ENCODE measurements at places on chromosomes 13 and 19.

DNA sequence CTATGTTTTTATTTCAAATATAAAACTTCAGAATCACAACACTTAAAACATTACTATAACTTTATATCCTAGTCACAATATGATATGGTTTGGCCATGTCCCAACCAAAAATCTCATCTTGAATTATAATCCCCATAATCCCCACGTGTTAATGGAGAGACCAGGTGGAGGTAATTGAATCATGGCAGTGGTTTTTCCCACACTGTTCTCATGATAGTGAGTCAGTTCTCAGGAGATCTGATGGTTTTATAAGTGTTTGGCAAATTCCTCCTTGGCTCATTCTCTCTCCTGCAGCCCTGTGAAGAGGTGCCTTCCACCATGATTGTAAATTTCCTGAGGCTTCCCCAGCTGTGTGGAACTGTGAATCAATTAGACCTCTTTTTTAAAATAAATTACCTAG, 307.6 kb downstream of the SPRY2 start:
- DNase-seq: no peak

- no peak for DNase-seq
These were observed 5.2 kb upstream of the ZNF836 start for GRCh38 chr19:52176574-52176973.

DNA sequence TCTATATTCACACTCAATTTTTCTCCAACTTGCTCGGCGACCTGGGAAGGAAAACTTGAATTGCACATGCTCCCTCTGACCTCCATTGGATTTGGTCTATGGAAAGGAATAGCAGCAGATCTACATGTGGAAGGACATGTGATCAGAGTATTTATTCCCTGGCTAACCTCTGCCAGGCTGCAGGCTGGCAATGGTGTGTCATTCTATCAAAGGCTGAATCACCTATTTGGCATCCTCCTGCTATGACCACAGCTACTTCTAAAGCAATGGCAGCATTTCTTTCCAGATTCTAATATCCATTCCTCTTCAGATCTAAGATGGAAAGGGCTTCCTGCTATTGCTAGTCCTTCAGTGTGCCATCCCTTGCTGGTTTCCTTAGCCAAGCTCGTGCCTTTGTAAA, 144.3 kb upstream of the FREM2 start:
- no peak for DNase-seq

- DNase-seq: no peak
These were observed 173.5 kb downstream of the DNAJC15 start for GRCh38 chr13:43196750-43197370.

GRCh38 chr19:2283835-2284507, 2.0 kb upstream of the PEAK3 start:
- no peak for DNase-seq

- DNase-seq: no peak
These were observed at the start of gene RASAL3 for GRCh38 chr19:15464394-15465385. Gene RASAL3, minus strand, starts transcription at chr19:15464544. Its CDS starts 186 bp downstream, at chr19:15464358.

DNA sequence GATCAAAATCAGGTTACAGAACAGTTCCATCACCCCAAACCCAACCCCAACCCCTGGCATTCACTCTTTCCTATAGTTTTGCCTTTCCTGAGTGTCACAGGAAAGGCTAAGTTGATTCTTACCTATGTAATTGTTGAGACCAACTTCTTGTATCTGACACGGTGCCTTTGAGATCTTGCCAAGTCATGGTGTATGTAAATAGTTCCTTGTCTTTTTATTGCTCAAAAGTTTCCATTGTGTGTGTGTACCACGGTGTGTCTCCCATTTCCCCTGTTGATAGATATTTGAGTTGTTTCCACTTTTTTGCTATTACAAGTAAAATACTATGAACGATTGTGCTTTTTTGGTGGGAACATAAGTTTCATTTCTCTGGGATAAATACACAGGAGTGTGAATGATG, 3.3 kb upstream of the IGFL2 start:
- no peak for DNase-seq

DNA sequence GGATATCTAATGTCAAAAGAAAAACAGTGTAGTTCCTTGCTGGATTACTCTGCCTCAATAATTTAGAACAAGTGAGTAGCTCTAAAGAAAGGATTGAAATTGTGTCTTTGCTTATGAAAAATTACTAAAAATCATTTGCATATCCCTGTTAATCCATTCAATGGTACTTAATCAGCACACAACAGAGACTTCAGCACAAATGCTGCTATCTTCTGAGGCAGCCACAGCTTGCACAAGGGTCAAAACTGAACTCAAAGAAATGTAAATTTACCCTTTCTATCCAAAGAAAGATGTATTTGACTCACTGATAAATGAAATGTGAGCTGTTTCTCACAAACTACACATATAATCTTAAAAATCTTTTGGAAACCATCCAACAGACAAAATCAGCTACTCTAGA, 116.2 kb downstream of the LHFPL6 start:
- no peak for DNase-seq

GRCh38 chr13:25701304-25701703, 329.5 kb downstream of the ATP8A2 start:
- DNase-seq: no peak

DNA sequence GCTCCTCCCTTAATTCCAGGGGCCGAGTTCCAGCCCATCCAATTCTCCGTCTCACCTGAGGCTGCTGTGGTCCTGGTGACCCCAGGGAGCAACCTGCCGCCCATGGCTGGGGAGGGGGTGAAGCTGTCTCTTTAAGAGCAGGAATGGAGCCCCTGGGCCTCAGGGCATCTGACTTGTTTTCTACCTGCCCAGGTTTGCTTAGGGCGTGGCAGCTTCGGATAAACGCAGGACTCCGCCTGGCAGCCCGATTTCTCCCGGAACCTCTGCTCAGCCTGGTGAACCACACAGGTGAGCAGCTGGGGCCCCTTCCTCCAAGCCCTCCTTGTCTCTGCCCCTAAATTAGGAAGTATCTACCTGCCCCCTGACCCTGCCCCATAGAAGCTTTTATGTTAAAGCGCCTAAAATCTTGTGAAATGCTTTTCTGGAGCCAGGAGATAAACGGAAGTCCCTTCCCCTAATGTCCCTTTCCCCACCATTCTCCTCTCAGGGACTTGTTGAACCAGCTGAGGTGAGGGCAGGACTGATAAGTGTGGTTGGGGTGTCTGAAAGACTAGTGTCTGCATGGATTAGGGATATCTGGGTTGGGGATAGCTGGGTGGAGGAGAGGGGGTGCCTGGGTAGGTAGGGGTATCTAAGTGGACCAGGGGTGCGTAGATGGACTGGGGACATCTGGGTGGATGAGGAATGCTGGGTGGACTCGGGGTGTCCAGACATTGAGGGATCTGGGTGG, 614 bp downstream of the FXYD3 start:
- no peak for DNase-seq

GRCh38 chr19:21028969-21029268, 8.5 kb downstream of the ZNF430 start:
- no peak for DNase-seq

DNA sequence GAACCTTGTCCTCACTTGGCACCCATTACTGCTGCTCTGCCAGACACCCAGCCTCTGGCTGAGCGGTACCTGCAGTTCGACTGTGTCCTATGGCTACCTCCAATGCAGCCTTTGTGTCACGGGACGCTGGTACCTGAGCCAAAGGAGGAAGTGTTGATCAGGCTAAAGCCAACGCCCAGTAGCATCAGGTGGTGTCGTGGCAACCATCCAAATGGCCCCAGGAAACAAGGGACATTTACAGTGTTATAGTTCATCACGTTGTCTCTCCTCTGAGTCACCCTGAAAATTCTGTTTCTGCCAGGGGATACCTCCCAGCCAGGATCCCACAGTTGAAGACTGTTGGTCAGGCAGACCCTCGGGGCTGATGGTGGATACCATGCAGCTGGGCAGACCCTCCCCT, 10.1 kb downstream of the RHPN2 start:
- no peak for DNase-seq

DNA sequence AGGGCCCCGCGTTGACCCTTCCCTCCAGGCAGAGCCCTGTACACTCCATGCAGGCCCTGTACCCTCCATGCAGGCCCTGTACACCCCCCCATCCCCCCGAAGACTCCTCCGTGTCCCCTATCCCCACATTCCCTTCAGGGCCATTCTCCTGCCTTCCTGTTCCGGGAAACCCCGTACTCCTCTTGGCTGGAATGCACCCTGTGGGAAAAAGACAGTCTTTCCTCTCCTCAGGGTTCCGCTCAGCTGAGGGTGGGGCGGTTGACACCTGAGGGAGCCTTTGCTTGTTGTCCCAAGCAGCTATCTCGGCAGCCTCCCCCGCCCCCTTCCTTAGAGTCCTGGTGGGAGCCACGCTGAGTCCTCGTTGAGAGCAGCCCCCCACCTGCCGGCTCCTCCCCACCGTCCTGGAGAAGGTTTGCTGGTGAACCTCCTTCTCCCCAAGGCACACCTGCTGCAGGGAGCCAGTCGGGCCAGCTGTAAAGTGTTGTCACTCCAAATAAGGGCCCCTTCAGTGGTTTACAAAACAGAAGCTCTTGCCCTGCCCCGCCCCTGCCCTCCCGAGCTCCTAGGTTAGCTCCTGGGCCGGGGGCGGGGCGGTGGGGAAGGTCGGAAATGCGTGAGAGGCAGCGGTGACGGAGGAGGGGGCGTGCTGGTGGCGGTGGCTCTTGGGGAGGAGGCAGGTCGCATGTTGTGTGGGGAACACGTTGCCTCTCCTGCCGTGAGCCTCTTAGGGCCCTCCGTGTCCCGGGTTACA, 1.5 kb downstream of the GNA11 start:
- DNase-seq: peak; percentile 37

GRCh38 chr19:49588365-49589122, 2.4 kb upstream of the PRR12 start:
- DNase-seq: no peak

DNA sequence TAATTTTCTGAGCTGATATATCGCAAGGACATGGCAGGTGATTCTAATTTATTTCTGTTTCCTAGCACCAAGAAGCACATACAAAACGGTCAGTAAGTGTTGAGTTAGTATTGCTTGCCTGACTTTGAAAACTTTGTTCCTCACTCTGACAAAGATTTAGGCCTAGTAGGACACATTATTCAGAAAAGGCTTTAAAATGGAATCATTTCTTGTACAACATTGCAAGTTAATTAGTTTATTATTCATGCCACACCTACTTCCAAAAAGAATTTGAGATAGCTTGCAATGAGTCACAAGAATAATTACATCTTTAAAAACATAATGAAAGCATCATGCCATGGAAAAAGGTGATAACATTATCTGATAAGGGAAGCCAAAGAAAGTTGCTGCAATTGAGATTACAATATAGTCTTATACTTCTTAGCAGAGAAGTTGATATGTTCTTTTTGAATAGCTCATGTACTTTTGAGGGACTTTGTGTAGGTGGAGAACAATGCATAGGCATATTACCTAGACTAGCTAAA, 474.2 kb downstream of the KLF5 start:
- DNase-seq: no peak

DNA sequence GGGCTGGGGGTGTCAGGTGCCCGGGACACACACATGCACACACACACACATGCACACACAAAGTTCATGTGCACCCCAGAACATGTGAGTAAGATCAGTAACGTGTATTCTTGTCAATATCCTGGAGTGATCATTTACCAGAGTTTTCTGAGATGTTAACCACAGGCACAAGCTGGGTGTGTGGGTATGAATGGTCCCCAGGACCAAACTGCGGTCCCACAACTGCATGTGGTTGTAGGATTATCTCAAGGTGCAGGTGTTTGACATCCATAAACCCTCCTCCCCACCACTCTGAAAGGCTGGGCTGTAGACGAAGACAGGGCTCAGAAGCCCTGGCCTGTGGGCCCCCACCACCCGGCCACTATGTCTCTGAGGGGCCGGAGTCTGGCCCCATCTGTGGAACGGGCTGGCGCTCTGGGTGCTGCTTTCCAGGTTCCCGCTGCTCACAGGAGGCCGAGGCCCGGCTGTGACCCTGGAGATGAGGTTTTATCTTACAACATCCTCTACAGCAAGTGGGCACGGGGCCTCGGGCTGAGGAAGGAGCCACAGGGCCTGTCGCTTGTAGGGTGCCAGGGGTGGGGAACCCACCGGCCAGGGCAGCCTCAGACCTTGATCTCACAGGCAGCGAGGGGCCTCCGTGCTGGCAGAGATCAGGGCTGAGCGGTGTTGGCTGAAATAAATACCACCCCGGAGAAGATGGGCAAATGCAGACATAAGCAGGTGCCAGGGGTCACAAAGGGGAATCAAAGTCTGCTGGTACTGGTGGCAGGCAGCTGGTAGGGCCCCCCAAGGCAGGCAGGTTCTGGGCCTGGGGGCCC, 4.3 kb downstream of the F2RL3 start:
- DNase-seq: no peak

DNA sequence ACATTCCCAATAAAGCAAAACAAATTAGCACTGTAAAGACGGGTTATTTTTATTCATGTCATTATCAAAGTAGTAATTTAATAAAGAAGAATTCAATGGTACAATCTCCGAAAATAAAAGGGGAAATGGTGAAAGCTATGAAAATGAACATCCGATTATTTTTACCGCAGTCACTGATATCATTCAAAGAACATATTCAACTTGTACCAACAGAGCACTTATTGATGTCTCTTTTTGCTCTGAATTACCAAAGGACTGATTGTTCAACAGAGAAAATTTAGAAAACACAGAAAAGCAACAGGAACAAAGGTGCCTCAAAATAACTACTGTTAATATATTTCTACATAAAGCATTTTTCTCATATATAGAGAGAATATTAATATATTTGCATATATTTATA, 119.4 kb downstream of the DIAPH3 start:
- DNase-seq: no peak

GRCh38 chr19:10260141-10260584, 8.1 kb downstream of the MRPL4 start:
- peak; percentile 46 for DNase-seq

GRCh38 chr13:113141601-113141970, 16.9 kb upstream of the PROZ start:
- DNase-seq: no peak

DNA sequence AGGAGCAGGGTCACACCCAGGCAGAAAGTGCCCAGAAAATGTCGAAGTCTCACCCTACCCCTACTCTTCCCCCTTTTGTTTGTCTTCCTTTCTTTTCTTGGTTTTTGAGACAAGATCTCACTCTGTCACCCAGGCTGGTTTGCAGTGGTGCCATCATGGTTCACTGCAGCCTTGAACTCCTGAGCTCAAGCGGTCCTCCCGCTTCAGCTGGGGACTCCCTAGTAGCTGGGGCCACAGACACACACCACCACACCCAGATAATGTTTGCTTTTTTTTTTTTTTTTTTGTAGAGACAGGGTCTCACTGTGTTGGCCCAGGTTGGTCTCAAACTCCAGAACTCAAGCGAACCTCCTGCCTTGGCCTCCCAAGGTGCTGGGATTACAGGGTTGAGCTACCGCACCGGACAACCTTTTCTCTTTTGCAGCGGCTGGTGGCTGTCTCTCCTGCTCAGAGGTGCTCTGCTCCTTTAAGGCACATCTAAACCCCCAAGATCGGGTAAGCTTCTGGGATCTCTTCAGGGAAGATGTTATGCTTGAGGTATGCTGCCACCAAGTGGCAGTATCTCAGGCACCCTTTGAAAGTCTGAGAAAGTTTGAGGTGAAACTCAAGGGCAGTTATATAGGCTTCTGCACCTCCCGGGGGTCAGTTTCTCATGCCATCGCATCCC, 22.4 kb upstream of the EBI3 start:
- DNase-seq: no peak

DNA sequence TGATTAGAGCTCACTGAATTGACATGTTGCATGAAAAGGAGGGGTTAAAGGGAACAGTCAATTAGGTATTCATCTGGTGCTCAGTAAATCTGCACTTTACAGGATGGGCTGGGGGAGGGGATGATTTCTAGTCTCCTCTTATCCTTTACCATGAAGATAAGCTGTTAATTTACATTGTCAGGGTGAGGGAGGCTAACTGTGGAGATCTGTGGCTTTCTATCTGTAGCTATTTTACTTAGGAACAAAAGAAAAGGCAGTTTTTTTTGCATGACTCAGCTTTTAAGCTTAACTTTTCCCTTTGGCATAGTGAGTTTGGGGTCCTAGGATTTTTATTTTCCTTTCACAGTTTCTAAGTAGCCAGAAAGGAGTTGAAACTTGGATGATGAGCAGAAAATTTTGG, 253.3 kb downstream of the LMO7 start:
- DNase-seq: no peak

Measured in activated CD4-positive, alpha-beta T cell treated with anti-CD3 and anti-CD28 coated beads for 24 hours (primary cell).